RWPE2 (cell line): ENCODE measurements at places on chromosomes 2 and 18.

DNA sequence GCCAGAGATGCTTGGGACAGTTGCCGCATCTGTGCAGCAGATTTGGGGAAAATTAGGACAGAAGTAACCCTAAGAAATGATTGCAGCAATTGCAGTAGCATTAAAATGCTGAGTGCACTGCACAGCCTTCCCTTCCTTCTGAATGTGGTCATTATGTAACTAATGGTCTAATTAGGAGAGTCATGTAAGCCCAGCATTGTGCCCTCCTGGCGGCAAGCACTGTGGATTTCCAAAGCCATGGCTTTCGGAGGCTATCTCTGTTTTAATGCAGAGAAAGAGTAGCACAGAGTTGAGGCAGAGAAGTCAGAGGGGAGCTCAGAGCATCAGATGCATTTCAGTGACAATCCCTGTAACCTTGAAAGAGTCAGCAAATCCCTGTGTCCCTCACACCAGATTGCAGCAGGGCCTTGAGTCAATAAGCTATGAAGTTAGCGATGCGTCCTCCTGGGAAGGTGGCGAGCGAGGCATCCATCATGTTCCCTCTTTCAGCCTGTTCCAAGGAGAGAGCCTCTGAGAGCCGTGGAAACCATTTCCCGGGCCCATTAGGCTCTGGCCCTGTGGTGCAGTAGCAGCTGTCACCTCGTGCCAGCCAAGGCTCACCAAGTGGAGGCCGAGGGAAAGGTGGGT lies 307.2 kb downstream of the FBXO15 start:
- DNase-seq, result no peak

GRCh38 chr2:28547906-28548600 lies 52.2 kb downstream of the PLB1 start:
- no peak for DNase-seq

DNA sequence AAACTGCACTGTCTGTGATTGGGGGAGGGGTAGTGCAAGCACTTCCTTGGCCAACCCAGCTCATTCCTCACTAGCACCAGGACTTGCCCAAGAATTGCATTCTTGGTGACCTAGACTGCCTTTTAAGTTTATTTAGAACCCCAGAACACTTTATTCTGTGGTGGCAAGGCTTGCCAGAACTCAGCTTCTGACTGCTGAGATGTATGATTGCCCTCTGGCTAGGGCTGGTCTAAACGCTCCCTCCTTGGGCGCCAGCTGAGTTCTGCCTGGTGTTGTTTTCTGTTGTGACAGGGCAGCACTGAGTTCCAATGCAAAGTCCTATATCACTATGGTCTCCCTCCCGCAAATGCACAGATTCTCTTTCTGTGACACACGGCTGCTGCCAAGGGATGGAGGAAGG lies 247.7 kb downstream of the ZNF385B start:
- DNase-seq, result no peak

DNA sequence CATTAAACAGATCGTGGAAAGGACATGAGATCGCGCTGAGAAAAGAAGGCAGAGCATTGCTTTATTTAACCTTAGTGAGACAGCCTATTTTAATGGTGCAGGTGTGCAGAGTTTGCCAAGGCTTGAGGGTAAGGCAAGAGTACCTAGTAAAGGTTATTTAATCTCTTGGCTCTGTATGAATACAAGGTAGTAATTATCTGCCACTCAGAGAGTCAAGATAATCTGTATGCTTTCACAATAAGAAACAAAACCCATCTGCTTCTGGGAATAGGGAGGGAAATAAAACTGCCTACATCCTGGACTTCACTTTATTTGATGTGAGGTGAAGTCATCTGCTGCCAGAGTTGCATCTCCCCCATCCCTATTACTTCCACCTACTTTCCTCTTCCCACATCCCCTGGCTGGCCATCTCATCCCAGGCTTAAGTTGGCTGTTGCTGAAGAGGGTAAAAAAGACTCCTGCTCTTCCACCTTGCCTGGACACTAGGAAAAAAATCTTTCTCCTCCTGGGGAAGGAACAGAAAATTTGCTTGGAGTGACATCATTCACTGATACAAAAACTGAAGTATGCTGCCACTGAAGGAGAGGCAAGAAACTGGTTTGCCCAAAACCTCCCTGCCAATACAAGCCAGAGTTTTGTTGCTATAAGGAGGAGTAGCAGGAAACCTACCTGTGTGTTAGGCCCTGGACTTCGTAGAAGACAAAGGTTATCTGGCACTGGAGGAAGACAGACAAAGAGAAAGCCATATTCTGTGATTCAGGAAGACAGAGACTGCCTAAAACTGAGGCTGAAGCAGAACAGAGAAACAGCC lies 35.8 kb upstream of the ARHGAP25 start:
- DNase-seq, result no peak

- no peak for DNase-seq
Observed at GRCh38 chr2:33426666-33427231, 49.7 kb upstream of the RASGRP3 start.

DNA sequence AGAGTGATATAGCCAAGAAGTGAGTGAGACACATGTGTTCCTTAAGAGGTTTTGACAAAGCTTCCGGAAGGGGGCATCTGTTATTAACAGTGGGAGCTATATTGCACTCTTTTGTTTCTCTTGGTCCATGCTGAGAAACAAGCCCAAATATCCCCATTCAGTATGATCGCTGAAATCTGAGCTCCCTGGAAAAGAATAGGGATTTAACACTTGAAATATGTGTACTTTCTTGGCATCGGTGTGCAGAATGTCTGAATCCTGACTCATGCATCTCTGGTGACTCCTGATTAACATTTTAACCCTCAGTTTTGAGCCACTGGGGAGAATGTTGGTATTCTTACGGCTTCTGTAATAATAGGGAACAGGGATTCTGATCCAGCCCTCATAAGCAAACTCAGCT lies 448.1 kb downstream of the TSN start:
- no peak for DNase-seq

DNA sequence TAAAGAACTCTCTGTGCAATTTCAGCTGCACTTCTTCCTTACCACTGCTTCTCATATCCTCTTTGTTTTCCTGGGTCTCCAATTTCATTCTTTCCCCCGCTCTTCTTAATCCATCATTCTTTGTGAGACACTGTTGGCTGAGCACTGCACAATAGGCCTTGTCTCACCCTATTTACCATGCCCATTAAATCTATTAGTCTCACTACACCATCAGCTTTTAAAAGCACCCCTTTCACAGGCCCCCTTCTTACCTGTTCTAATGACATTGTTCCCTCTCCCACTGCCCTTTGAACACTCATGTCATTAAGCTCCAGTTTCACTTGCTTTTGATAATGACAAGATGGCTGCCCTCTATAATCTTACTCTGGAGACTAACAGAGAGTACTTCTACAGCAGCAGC lies 404.1 kb upstream of the ACVR2A start:
- DNase-seq, result no peak

- no peak for DNase-seq
Observed at GRCh38 chr2:191790737-191791136, 56.2 kb downstream of the CAVIN2 start.

DNA sequence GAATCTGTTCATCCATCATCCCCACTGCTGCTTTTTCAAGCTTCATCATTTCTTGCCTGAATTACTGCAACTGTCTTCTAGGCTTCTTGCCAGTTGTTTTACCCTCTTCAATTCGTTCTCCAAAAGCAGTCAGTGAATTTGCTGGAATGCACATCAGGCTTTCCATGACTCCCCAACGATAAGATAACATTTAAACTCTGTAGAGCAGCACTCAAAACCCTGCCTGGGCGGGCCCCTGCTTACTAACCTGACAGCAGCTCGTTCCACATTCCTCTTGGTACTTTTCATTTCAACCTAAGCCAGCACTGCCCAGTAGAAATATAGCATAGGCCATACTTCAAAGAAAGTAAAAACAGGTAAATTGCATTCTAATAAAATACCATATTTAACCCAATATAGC lies 342.9 kb downstream of the SUCLG1 start:
- DNase-seq, result no peak
